ENCODE measurements at places on chromosomes 3 and 15. TPM values are rescaled to one million over a fixed set of nuclear protein-coding genes. Genes with fewer than 3 reads are reported as not detected.

NEK10 gene
- 11.5 TPM for total RNA-seq

CLDN18 gene
- total RNA-seq: not detected

- no peak for DNase-seq
Observed at GRCh38 chr15:69979262-69979661, 118.5 kb downstream of the TLE3 start.

DNA sequence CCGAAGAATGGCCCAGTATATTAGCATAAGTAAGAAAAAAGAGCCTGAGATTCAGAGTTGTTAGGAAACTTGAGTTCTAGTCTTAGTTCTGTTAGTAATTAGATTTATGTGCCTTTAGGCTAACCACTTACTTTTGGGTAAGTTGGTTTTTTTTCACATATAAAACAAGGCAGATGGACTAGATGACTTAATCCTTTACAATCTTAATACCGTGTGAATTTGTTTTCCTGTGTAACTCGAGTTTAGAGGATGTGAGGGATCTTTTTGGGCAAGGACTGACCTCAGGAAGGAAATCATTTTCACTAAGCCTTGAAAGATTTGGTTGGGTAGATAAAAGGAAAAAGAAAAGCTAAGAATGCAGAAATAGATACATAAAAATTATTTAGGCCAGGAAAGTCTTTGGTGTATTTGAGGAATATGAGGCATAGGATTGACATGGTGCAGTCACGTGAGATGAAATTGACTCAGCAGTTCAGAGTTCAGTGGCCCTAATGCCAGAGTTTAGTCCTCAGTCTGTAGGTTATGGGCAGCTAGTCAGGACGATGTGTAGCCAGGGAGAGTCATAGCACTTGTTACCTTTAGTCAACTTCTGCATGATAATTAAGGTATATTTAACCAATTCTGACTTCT lies 34.6 kb downstream of the PAK2 start:
- DNase-seq: no peak

DNA sequence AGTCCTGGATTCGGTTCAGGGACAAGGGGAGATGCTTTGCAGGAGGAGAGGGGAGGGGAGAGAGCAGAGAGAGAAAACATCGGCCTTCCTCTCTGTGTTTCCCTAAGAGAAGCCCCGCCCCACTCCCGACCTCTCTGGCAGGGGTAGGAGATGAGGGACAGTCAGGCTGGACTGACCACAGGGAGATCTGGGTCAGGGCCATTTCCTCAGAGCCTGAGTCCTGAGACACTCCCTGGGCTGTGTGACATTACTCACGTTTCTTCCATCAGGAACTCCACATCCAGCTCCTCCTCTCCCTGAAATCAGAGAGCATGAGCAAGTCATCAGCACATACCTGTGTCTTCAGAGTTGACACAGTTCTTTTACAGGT lies 9.1 kb downstream of the PLA2G4D start:
- no peak for DNase-seq

Data from left ventricle myocardium inferior (tissue), 1 donor.